ENCODE measurements at places on chromosomes 2 and 18. TPM values are rescaled to one million over a fixed set of nuclear protein-coding genes. Genes with fewer than 3 reads are reported as not detected.

DNA sequence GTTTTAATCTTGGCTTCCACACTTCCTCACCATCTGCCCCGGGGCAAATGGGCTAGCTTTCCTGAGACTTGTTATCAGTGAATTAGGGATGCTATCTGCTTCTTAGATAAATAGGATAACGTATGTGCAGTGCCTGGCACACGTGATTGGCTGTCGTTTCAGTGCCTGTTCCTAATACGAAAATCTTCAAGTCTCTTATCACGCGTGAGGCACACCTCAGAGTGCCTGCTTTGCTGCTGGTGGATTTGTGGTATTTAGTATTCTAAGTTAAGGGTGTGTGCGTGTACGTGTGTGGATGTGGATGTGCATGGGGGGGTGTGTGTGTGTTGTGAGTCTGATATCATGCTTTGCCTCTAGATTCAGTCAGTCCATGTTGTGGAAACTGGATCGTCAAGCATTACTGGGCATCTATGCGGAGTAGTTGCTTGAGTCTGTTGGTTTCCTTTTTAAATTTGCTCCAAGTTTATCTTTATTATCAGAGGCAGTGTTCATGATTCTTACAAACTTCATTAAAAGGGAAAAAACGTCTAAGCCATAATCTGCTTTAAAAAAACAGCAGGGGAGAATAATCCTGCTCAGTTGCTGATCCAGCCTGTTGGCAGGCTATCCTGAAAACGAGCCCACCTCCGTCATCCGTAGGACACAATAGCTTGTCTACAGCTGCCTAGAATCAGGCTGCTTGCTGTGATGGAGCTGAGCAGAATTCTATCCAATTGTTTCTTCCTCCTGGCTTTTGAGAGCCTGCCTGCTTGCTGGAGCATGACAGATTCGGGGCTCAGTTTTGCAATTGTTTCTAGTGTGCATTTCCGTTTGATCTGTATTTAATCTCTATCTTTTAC, 6.6 kb downstream of the SH3RF3 start:
- peaks cover 56% of the 10 kb centered on the region for H3K27me3 ChIP-seq
- H3K36me3 ChIP-seq: no peaks in the 10 kb centered on the region
- H3K4me1 ChIP-seq: peaks cover 4% of the 10 kb centered on the region
- no peak overlapping the region for H3K27ac ChIP-seq
- DNase-seq: no peak

GRCh38 chr18:77250501-77250925, 865 bp downstream of the GALR1 start:
- no peaks in the 10 kb centered on the region for H3K36me3 ChIP-seq
- no peak overlapping the region for H3K4me3 ChIP-seq
- peaks cover 3% of the 10 kb centered on the region for H3K4me1 ChIP-seq
- DNase-seq: no peak
- no peak overlapping the region for H3K27ac ChIP-seq
- H3K27me3 ChIP-seq: no peaks in the 10 kb centered on the region

GRCh38 chr2:139000131-139000785, 220.1 kb upstream of the NXPH2 start:
- H3K27ac ChIP-seq: no peak overlapping the region
- H3K27me3 ChIP-seq: no peaks in the 10 kb centered on the region
- DNase-seq: no peak

GRCh38 chr2:160308915-160309314, 108.8 kb upstream of the ITGB6 start:
- H3K4me1 ChIP-seq: peaks cover 4% of the 10 kb centered on the region
- no peak overlapping the region for H3K4me3 ChIP-seq
- no peak for DNase-seq
- no peaks in the 10 kb centered on the region for H3K36me3 ChIP-seq

Gene SCN2A
- 0.25 TPM for total RNA-seq

- no peak for DNase-seq
- H3K36me3 ChIP-seq: no peaks in the 10 kb centered on the region
- H3K27me3 ChIP-seq: no peaks in the 10 kb centered on the region
- H3K4me1 ChIP-seq: no peaks in the 10 kb centered on the region
Observed at GRCh38 chr18:48278081-48278480, 131.1 kb downstream of the ZBTB7C start.

Gene UGT1A1
- total RNA-seq: not detected

All from HCT116 (cell line).